NCI-H187 treated with DMSO at 0.1 percent for 48 hours (cell line): ENCODE measurements at places on chromosomes 2 and 18.

- DNase-seq, result no peak
These were observed 127.2 kb downstream of the FAM161A start for GRCh38 chr2:61726456-61727209.

DNA sequence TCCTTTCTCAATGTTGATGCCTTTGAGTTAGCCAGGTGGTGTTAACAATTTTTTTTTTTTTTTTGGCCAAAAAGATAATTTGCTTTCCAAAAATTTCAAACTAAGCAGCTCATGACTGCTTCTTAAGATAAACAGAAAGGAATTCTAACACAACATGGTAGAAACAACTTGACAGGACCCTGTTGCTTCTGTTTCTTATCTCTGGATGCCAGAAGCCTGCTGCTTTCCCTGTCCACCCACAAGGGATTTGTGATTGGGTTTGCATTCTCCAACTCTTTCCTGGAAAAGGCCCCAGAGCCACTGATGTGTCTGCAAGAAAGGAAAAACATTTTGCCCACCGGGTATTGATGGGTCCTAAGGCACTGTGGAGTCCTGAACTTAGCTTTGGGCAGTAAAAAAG is 217.2 kb upstream of the PKDCC start:
- DNase-seq, result no peak

GRCh38 chr18:5518899-5519371 is 24.9 kb downstream of the EPB41L3 start:
- DNase-seq, result no peak

- DNase-seq, result no peak
These were observed 68.8 kb upstream of the TMEM247 start for GRCh38 chr2:46410273-46411244.

DNA sequence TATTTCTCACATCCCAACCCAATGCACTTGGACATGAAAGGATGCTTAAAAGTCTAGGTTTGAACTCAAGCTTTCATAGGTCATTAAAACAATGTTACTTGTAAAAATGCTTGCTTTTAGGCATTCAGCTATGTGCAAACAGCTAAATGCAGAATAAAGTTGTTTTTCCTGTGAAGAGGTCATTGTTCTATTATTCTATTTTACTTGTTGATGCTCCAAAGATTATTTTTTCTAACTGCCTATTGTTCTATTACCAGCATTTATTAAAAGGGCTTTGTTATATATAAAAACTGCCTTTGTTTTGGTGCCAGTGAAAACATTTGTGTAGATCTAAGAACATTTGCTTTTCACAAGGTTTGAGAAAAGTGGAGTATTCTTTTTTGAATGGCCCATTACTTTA is 49.4 kb downstream of the TMEM178A start:
- no peak for DNase-seq

GRCh38 chr2:3141696-3142095 is 235.9 kb downstream of the EIPR1 start:
- DNase-seq, result no peak

- DNase-seq, result no peak
These were observed 13.5 kb downstream of the EFEMP1 start for GRCh38 chr2:55910077-55910476.

GRCh38 chr2:173823543-173823939 is 141.6 kb downstream of the SP3 start:
- DNase-seq, result no peak

DNA sequence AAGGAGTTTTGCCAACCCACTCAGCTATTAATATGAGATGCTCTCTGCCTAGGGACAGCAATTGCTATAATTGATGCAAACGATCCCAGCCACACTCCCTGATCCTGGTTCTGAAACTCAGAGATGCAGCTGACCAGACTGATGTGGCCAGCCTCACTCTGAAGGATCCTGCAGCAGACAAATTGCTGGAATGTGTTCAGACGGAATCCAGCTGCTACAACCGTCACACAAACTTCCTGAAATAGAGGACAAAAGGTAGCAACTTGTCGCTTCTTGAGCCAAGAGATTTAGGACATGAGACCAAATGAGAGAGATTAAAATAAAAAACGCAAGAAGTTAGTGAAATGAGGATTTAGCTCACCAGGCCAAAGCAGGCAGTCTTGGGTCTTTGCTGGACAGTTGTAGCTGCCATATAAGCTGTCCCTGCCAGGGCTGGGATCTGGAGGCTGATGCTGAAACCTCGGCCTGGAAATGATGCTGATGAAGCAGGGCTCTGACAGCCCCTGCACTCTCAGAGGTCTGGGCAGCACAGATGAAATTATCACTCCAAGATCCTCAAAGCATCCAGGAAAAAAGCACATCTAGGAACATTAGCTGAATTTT is 8.3 kb upstream of the YWHAQ start:
- no peak for DNase-seq

- DNase-seq, result no peak
These were observed 8.8 kb downstream of the PDCD1 start for GRCh38 chr2:241849616-241850543.

DNA sequence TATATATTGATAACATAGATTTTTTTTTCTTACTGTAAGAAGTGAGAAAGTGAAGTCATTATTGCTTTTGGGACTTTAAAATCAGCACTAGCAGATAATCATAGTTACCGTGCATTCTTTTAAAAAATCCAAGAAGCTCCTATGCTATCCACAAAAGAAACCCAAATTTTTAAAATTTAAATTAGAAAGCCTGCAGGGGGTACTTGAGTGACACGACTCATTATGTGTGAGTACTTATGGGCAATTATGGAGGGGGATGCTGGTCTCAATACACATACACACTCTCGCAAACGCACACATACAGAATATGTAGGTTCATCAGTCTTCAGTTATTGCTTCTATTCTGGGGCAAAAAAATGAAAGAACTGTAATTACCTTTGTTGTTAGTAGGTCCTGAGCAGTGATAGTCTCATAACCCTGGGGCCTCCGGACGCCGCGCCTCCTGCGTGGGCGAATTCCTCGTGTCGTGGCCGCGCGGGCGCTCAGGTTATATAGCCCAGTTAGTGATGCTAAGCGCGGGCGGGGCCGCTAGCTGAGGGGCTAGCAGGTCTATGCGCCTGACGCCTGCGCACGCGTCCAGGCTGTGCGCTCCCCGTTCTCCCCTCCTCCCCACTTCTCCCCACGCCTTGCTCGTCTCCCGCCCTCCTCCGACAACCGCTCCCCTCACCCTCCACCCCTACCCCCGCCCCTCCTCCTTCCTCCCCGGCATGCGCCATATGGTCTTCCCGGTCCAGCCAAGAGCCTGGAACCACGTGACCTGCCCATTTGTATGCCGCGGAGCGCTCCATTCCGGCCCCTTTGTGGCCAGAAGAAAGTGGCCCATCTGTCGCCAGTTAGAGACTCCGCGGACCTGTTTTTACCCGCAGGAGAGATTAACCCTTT is at the start of gene NEUROD1:
NEUROD1 (minus strand) TSS at position 463 of the 882 bp plus-strand sequence. CDS start 1,657 bp downstream, outside the sequence.
- DNase-seq, result no peak

DNA sequence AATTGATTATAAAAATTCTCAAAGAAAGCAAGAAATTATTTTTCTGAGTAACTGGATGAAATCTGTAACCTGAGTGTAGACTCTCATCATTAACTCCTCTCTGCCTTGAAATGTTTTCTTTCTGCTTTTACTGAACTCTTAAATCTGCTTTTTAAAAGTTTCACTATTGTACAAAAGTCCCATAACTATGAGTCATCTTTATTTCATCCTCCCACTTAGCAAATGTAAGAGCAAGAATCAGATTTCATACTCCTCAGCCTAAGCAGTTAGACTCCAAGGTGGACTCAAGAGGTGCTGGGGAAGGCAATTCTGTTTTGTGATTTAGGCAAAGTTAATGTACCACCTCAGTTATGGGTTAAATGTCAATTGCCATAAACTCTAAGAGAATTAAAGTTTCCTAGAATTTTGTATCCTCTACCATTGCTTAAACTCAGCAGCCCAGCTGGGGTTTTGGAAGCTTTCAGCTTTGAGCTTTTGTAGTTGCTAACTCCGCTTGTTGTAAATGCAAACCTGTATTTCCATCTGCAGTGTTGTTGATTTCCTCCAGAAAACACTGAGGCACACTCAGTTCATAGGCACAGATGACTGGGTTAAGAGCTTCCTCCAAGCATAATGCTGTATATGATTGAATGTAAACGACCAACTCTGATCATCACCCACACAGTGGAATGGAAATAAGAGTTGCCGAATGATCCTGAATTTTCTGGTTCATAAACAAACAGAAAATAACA is 268.8 kb downstream of the ARHGAP15 start:
- DNase-seq, result no peak

- no peak for DNase-seq
These were observed 46.6 kb upstream of the ATP6V1B1 start for GRCh38 chr2:70888923-70889715.

DNA sequence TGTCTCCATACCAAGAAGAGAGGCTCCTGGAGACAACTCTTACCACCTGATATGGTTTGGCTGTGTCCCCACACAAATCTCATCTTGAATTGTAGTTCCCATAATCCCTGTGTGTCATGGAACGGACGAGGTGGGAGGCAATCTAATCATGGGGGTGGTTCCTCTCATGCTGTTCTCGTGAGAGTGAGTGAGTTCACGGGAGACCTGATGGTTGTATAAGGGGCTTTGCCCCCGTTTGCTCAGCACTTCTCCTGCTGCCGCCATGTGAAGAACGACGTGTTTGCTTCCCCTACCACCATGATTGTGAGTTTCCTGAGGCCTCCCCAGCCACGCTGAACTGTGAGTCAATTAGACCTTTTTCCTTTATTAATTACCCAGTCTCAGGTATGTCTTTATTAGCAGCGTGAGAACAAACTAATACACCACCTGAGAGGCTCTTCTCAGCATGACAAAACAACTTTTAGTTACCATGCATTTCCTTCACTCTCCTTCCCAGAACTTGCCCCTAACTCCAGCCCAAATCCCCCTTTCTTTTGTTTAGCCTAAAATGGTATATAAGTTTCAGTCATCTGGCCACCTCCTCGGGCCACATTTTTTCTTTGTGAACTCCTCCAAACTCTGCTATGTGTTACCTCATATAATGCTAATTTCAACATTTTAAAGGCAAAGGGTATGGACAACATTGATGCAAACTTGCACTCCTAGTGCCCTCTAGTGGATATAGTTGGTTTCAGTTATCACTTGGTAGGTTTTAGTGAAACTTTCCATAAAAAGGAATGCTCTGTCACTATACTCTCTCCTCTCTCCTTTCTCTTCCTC is 58.6 kb upstream of the SLC25A52 start:
- DNase-seq, result no peak

DNA sequence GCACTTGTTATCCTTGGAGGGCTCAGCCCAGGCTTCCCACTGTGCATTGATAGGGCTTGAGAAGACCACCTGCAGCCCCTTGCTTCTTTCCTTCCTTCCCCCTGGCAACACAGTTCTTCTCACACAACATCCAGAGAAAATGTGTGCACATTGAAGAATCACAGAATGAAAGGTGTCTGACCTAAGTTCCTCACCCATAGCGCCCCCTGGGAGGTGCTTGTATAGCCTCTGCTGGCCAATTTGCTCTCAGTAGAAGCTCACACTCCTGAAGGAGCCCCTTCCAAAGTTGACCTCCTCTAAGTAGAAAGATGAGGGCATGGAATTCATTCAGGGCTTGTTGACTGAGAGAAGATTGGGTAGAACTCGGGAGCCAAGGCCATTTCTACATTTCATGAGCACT is 758.4 kb upstream of the KLHL29 start:
- no peak for DNase-seq

DNA sequence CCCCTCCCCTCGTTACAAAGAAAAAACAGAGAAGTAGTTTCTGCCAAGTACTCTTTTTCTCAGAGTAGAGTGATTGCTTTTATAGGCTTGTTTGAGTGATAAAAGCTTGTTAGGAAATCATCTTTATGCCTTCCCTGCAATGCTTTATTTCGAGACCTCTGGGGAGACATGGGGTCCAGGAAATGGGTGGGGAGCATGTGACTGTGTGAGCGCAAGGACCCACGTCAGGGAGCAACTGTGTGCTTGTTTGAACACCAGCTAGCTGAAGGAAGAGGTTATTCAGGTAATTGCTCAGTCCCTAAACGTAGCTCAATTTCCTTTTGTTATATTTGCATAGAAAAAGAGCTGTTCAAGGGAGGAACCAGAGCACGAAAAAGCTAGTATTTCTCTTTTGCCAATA is 187.3 kb downstream of the FAM210A start:
- no peak for DNase-seq

- DNase-seq, result no peak
These were observed 676 bp downstream of the KLHL23 start for GRCh38 chr2:169734169-169734847.

- DNase-seq, result no peak
These were observed 65.0 kb upstream of the HPCAL1 start for GRCh38 chr2:10237392-10238321.

GRCh38 chr18:68532328-68532885 is 182.5 kb downstream of the TMX3 start:
- no peak for DNase-seq

- no peak for DNase-seq
These were observed 31.9 kb upstream of the EFR3B start for GRCh38 chr2:25009954-25010353.

DNA sequence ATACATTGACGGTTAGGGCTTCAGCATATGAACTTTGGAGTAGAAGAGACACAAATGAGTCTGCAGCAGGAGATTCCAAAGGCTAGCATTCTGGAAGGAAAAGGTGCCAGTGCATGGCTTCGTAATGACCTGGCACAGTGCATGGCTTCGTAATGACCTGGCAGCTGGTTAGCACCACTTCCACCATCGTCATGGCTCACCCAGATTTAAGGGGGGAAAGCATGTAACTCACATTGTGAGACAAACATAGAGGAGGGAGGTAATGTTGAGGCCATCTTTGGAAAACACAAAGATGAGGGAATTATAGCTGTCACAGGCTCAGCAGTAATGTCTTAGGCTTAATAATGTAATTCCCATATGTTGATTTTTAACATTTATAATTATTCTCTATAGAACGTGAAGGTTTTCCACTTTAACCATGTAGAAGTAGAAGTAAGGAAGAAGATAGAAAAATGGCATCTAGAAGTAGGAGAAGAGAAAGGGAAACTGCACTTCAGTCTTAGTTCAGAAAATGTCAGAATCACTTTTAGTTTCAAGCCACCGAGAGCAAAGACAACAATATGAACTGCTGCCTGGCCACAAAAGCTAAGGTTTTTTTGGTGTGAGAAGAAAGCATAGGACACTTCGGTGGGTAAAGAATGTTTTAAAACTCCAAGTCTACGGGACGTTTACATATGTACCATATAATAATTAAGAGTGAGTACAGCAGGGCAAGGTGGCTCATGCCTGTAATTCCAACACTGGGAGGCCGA is 6.8 kb upstream of the STK25 start:
- no peak for DNase-seq

DNA sequence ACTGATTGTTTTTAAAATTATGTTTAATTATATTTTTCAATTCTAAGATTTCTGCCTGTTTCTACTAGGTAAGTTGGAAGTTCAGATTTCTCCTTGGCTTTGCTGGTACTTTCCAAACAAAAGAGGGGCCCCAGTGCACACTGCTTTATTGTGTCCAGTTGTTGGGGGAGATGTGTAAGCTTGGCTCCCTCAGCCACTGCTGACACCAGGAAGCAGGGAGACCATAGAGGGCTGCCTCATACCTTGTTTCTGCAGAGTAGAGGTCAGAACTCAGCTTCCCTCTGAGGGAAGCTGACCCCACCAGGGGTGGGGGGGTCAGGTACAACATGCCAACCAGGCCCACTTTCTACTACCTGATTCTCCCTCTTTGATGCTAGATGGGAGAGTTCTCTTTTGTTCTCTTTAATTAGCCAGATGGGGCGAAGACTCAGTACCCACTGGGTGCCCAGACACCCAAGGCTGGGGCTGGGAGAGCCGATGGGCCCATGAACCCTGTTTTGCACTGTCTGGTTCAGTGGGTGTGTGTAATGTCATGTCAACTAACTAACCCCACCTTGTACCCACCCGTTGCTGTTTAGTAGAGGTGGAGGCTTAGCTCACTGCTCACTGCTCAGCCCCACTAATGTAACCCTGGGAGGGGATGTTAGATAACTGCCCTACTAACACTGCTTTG is 14.7 kb downstream of the BCL2L11 start:
- DNase-seq, result no peak

- DNase-seq, result no peak
These were observed 126.0 kb upstream of the MSH6 start for GRCh38 chr2:47656715-47657600.
